ENCODE measurements at places on chromosomes 2 and 18.

DNA sequence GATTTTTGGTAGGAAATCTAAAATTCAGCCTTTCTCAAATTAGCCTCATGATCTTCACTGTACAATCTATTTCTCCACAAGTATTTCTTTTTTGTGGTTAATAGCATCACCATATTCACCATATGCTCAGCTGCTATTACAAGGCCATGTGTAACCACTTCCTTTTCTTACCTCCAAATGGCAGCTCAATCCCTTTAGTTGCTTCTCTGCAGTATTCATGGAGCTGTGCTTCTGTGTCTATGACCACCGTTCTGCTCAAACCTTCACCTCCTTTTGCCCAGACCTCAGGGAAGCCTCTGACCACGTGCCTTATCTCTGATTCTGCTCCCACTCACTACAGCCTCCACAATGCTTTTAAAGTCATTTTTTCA lies 126.7 kb upstream of the TMEM200C start:
- no peak for DNase-seq

DNA sequence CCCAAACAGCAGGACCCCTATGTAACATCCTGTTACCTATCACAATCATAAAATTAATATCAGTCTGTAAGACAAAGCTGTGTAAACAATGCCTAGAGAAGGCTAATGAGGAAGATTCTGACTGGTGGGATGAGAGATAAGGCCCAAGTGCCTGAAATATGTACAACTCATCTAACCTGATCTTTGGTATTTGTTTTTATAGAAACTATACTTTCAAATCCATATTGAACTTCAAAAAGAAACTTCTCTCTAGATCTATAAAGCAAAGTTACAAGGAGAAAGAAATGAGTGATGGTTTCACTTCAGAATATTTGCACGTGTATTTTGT lies 36.1 kb upstream of the ITGA4 start:
- no peak for DNase-seq

DNA sequence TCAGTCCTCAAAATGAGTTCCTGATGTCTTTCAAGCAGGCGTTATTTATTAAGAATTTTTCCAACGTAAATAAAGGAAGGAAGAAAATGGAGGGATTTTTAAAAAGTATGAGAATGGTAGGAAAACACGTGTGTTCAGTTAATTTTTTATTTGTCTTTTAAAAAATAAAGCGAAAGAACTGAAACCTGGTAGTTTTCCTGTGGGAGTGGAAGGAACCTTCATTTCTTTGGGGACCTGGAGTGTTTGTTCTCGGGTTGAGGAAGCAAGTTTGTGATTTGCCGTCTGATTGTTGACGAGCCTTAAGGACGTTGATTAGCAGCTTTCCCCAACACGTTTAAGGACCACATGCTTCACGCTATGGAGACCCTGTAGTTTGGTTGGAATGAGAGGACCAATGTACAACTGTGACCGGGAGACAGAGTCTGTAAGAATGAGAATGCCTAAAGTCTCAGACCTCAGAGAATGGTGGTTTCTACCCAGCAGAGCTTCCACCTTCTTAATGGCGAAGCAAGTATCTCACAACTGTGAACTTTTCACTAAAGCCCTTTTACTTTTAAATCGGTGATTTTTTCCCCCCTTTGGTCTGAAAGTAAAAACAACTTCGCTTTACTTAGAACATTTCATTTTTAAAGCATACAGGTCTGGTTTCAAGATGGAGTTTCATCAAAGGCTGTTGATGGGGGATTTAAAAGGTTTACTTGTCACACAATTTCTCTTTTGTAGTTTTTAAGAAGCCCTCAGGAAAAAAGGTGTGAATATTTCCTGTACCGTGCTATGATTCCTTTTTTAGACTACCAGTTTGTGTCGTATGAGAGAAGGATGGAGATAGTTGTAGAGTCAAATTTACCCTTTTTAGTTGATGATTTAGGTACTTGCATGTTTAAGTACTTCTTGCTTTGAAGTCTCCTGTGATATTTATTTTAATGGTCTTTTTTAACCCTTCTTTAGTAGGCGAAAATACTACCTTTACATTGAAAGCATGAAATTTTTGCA lies 1.4 kb downstream of the TTC39C start:
- DNase-seq, result no peak

- DNase-seq, result no peak
Observed at GRCh38 chr18:42064109-42064508, 109.1 kb downstream of the PIK3C3 start.

DNA sequence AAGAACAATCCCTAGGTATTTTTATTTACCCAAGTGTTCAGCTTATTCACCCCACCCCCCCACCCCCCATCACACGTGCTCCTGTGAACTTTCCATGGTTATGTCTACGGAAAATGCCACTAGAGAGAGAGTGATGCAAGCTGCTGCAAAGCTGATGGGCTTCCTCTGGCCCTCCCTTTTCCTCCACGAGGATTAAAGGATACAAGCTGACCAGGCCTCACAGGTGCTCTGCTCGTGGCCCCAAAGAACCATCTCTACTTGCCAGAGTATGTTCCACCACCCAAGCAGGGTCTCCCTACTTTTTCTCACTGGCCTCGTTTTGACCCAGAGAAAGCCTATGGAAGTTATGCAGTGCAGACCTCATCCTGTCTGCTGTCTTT lies 342.6 kb downstream of the CELF4 start:
- no peak for DNase-seq

GRCh38 chr2:219965287-219966194 lies 338.1 kb downstream of the SLC4A3 start:
- DNase-seq, result no peak

GRCh38 chr2:241652142-241652541 lies 14.6 kb downstream of the ATG4B start:
- DNase-seq, result no peak

DNA sequence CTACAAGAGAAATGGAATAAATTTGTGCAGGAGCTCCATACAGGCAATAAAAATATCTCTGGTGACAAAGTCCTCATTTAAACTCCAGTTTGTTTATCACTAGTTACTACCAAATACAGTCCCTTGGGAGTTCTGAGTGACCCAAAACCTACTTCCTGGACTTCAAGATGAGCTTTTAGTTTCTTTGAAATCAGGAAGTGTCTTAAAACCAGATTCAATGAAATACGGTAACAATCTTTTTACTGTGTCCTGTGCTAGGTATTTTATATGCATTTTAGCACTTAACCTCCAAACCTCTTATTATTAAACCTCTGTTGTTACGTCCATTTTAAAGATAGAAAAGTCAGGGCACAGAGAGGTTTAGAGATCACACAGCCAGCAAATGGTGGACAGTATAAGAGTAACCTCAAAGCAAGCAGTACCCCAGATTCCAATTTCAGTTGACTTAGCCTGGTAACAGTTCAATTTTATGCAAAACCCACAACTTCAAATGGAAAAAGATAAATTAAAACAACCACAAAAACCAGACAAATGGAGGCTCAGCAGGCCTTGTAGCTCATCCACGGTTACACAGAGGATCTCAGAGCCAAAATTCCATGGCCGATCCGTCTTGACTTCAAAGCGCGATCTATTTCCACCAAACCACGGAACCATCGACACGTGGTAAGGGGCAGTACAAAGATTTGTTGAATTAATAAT lies 1.3 kb upstream of the KCMF1 start:
- DNase-seq, result no peak

DNA sequence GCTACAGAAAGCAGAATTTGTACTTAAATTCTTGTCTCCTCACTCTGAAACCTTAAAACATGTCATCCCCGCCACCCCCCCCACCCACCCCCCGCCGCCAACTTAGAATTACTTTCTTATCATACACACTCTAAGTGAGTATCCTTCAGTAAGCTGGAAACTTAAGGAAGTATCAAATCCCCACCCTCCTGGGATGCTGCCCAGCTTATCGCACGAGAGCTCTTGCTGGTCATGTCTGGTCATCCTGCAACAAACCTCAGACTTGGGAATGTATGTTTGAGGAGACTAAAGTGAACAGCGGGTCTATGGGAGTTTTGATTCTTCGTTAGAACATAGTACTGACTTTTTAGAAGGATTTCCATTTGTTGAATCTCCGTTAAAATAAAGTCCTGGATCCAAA lies 203.3 kb downstream of the PTGR3 start:
- DNase-seq, result no peak

GRCh38 chr2:1494257-1494656 lies 81.0 kb downstream of the TPO start:
- DNase-seq, result no peak

DNA sequence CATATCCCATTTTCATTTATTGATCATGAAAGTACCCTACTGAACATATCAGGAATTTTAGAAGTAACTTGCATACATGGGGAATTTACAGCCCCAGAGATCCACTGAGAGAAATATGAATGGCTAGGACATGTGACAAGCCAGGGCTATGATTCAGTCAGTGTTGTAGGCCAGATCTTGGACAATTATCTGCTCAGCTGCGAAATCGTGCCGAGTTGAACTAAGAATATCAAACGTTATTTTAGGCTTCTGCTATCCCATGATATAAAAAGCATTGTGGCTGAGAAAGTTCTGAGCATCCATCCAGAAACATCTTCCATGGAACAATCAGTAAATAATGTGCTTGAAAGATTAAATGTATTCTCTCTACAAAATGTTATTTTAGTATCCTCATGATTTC lies 85.7 kb upstream of the UNC80 start:
- no peak for DNase-seq

DNA sequence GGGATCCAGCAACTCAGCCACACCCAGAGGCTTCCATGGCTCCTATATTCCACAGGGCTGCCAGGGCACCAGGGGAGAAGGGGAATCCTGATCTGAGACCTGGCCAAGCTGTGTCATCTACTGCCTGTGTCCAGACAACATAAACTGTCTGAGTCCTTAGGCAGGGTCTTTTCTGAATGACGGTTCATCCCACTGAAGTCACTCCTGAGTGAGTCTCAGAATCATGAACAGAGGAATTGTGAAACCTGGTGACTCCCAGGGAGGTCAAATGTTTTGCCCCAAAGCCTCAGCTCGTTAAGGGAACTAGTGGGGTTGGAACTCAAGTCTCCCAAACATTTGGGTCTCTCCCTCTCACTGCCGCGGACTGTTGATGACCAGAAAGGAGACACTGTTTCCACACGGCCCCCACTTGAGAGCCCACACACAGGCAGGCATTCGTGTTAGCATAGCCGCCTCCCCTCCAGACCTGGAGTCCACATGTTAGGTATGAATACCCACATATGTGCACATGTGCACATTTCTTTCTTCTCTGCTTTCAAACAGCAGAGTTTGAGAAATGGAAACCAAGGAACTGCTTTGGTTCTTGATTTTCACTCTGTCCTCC lies 125.0 kb upstream of the MSH6 start:
- DNase-seq, result no peak

DNA sequence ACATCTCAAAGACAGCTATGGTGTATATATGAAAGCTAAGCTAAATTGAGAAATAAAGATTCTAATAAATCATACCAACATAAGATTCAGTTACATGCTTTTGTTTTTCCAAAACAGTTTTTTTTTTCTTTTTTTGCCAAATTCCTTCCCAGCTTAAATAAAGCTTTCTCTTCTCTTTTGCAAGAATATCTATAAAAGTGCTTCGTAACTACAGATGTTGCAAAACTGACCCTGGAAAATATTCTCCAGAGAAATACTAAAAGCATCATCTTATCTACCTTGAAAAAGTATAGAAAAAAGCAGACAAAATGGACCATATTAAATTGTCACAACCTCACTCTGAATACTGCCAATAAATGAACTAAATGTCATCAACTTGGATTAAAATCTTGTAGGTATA lies 38.7 kb downstream of the FANCL start:
- DNase-seq, result no peak

GRCh38 chr2:63977904-63978303 lies 41.3 kb downstream of the VPS54 start:
- DNase-seq, result no peak

GRCh38 chr18:74862094-74862493 lies 264.4 kb downstream of the ZNF407 start:
- DNase-seq, result no peak

- DNase-seq, result no peak
Observed at GRCh38 chr2:119426396-119426675, 5.3 kb upstream of the TMEM37 start.

DNA sequence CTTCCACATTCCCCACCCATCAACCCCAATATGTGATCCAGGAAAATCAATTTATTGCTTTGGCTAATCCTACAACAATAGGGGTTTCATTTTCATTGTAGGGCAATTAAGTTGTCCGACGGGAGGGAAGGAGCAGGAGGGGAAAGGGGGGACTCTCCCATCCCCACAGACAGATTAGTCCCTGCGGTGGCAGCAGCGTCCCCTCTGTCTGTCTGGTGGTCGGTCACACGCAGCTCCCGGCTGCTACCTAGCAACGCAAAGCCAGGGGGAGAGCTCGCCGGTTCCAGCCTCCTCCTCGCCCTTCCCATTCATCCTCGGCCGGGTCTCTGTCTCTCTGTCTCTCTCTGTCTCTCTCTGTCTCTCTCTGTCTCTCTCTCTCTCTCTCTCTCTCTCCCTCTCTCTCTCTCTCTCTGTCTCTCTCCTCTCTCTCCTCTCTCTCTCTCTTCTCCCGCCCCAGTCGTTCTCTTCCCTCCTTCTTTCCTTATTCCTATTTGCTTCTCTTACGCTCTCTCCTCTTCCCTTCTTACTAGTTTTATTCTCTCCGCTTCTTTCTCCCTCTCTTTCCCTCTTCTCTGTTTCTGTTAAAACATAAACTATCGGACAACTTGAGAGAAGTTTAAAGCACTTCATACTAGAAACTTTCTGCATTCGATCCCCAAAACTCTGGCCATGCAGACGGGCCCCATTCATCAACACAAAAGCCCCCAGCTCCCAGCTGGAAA lies 1.2 kb downstream of the LRP2 start:
- no peak for DNase-seq

GRCh38 chr2:130912471-130912870 lies 75.8 kb downstream of the ARHGEF4 start:
- DNase-seq, result no peak

Measured in GM04504 (cell line).